Thyroid gland (tissue), 4 donors: ENCODE measurements at places on chromosomes 11 and 22. TPM values are rescaled to one million over a fixed set of nuclear protein-coding genes. Genes with fewer than 3 reads are reported as not detected.
A peak's percentile ranks its signal among the peaks of the same experiment; 100 is the strongest.

DNA sequence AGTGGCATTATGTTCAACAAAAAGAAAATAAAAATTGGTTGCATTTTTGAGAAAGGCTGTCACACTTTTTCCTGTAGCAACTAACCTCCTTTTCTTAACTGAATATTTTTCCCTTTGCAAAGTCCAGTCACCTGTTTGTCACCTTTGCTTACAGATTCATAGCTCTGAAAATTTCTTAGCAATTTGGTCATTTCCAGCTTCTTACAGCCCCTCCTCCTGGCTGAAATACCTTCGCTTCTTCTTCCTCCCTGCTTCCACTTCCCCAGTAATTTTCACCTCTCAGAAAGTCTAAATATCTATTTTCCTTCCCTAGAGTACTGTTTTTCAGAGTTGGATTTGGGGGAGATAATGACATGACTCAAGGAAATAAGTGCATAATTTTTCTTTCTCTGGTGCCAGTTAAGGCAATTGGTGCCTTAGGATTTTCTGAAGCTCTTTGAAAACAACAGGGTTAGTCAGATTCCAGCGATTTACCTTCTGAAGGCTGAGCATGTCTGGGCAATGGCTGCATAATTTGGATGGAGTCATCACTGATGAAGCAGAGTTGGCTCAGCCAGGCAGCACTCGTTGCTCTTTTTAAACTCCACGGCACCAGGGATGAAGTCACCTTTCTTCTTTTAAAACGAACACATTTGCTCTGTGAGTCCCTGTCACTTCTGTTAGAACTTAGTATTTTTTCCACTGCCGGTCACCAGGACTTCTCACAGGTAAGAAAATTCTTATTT is 62.1 kb upstream of the AMOTL1 start:
- no peaks in the 10 kb centered on the region for H3K36me3 ChIP-seq
- no peaks in the 10 kb centered on the region for H3K27me3 ChIP-seq
- H3K4me3 ChIP-seq, result no peak overlapping the region
- no peak overlapping the region for H3K27ac ChIP-seq
- DNase-seq, result no peak
- H3K4me1 ChIP-seq, result no peaks in the 10 kb centered on the region

Gene OR51B4
- not detected for total RNA-seq

Gene OR8A1
- total RNA-seq, result not detected

DNA sequence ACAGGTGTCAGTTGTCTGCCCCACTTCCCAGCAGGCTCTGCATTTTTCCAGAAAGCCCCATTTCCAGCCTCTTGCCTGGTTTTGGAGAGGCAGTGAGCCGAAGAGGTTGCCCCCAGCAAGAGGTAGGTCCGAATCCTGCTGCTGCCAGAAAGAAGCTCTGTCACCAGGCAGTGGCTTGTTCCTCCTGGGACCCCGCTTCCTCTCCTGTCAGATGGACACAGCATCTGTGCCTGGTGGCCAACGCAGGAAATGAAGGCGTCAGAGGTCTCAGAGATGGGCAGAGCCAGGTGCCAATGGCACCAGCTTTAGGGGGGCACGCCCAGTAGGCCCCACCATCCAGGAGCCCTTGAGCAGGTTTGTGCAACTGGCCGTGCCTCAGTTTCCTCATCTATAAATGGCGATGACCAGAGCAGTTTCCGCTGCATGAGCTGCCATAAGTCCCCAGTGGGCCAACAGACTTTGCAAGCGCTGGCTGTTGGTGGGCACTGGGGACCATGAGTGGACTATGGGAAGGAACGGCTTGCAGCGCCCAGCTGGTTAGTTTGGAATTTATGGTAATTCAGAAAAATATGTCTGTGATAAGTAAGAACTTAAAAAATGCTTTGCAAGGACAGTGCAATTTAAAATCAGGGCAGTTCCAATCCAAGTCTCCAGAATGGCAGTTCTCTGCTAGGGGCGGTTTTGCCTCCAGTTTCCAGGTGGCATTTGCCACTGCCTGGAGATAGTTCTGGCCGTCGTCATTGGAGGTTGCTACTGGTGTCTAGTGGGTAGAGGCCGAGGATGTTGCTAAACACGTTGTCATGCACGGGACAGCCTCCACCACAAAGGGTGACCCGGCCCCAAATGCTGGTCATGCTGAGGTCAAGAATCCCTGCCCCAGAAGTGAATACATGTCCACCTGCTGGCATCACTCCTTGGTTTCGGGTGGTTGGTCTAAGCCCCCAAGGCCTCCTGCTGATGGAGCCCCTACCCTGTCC is 2.3 kb upstream of the OSBPL5 start:
- H3K4me1 ChIP-seq, result peaks cover 17% of the 10 kb centered on the region
- H3K36me3 ChIP-seq, result no peaks in the 10 kb centered on the region
- H3K27ac ChIP-seq, result no peak overlapping the region
- DNase-seq, result no peak
- no peak overlapping the region for H3K4me3 ChIP-seq

DNA sequence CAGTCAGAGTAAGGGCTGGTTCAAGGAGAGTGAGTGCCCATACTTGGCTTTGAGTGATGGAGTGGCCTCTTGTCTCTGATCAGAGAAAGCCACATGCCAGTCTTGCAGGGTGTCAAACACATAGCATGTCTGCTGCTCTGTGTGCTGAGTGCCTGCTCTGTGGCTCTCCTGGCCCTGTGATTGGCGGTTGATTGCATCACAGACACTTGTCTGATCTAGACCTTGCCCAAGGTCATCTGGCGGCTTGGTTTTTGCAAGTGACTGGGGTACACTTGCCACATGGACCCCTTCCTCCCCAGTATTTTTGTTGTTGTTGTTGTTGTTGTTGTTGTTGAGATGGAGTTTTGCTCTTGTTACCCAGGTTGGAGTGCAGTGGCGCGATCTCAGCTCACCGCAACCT is 10.3 kb downstream of the OSBP2 start:
- no peak for DNase-seq
- H3K36me3 ChIP-seq, result no peaks in the 10 kb centered on the region
- H3K27me3 ChIP-seq, result no peaks in the 10 kb centered on the region
- H3K27ac ChIP-seq, result no peak overlapping the region
- H3K4me3 ChIP-seq, result no peak overlapping the region

DNA sequence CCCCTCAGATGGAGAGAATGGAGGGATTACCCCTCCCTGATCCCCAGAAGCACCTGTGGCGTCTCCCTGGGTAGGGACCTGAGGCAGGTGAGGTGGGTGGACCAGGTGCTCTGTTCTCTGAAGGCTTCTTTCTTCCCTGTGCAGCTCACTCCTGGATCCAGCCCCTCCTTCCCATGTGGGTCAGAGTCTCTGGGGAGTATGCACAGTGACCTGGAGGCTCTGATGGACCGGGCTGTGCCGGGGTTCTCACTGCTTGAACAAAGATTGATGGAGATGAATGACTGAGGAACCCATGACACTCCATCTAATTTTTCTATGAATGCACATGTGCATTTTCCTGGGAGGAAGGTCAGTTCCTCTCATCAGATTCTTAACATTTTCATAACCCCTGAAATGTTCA is 78.6 kb upstream of the SHANK2 start:
- no peak overlapping the region for H3K4me3 ChIP-seq
- no peaks in the 10 kb centered on the region for H3K36me3 ChIP-seq
- no peak overlapping the region for H3K27ac ChIP-seq
- no peaks in the 10 kb centered on the region for H3K27me3 ChIP-seq

- H3K4me1 ChIP-seq, result no peaks in the 10 kb centered on the region
- H3K27me3 ChIP-seq, result no peaks in the 10 kb centered on the region
Measured at GRCh38 chr11:123083623-123084029, 21.7 kb upstream of the HSPA8 start.

GRCh38 chr11:114846416-114846791 is 168.1 kb downstream of the NXPE2 start:
- peak; percentile 86 for DNase-seq
- H3K4me3 ChIP-seq, result no peak overlapping the region
- H3K27me3 ChIP-seq, result no peaks in the 10 kb centered on the region

DNA sequence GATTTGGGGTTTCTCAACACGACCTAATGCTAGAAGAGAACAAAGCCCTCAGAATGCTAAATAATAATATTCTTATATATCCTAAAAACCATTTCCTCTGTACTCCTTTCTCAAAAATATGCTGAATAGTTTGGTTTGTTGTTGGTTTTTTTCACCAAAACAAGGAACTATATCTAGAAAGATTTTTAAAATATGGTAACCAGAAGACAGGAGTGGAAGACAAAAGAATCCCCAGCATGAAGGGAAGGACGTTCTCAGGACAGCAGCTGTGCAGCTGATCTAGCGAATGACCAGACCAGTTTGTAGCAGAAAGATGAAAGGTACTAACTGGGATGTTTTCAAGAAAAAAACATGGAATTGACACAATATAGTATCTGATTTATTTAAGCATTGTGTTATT is 19.3 kb downstream of the FEZ1 start:
- no peaks in the 10 kb centered on the region for H3K36me3 ChIP-seq
- DNase-seq, result no peak
- H3K27me3 ChIP-seq, result no peaks in the 10 kb centered on the region
- H3K27ac ChIP-seq, result no peak overlapping the region

Gene RASSF10
- not detected for total RNA-seq

Gene RAG1
- 4.6 TPM for total RNA-seq

DNA sequence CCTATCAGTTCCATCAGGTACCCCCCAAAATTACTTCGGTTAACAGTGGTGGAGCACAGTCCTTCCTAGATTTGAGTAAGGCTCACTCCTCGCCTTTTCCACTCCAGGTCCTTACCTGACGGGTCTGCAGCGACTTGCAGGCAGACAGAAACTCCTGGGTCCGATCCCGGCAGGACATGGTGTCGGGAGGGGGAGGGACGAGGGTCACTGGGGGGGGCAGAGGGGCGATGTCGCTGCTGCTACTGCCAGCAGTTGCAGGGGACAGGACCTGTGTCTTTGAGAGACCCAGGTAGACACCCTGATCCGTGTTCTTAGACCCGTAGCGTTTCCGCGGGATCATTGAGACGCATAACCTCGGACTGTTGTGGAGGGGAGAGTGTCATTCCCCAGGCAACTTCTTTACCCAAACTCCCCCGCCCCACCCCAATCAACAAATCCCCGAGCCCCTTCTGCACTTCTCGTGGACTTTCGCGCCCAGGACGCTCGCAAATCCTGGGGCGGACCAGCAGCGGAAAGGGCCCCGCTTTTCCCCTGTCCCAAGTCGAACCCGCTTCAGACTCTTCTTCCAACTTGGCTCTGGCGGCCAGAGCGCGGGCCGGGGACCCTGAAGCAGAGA is 839 bp downstream of the STX5 start:
- no peaks in the 10 kb centered on the region for H3K27me3 ChIP-seq
- DNase-seq, result no peak
- H3K4me3 ChIP-seq, result peak overlapping the region; percentile 96
- peaks cover 17% of the 10 kb centered on the region for H3K4me1 ChIP-seq

Gene TMEM45B
- total RNA-seq, result 22.3 TPM

Gene MFRP
- not detected for total RNA-seq

Gene PRODH
- total RNA-seq, result 4.8 TPM

DNA sequence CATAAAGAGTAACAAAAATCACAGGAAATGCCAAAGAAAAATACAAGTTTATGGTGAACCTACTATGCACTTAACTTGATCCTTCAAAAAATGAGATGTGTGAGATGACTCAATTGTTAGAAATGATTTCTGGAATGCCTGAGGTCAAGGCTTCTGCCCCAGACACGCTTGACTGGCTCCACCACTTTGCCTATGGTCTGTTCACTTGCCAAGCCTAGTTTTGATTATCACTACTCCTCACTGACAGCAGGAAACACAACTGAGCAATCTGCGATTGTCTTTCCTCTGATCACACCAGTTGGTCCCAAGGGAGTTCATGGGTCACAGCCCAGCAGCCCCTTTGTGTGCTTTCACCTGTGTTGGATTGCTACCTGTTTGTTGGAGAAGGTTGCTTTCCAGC is 20.6 kb upstream of the PRDM10 start:
- peaks cover 4% of the 10 kb centered on the region for H3K4me1 ChIP-seq
- no peaks in the 10 kb centered on the region for H3K36me3 ChIP-seq
- peak overlapping the region; percentile 7 for H3K27ac ChIP-seq

DNA sequence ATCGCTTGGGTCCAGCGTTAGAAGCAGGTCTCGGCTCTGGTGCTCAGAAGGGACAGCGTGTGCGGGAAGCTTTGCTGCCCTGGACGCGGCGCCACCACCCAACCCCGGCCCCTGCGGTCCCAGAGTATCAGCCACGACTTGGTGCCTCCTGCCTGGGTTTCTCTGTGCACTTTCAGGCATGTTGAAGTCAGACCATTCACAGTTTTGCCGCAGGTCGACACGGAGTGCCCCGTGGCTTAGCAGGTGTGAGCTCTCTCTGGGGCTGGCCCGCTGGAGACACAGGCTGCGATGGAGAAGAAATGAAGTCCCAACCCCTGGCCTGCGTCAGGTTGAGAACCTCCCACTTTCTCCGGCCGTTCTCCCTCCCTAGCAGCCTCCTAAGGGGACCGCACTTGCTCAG is 494.5 kb downstream of the BRD1 start:
- DNase-seq, result no peak
- H3K27me3 ChIP-seq, result no peaks in the 10 kb centered on the region
- H3K36me3 ChIP-seq, result no peaks in the 10 kb centered on the region
- no peak overlapping the region for H3K27ac ChIP-seq

- H3K27me3 ChIP-seq, result no peaks in the 10 kb centered on the region
- H3K4me3 ChIP-seq, result no peak overlapping the region
- peak; percentile 65 for DNase-seq
- peak overlapping the region; percentile 84 for H3K27ac ChIP-seq
Measured at GRCh38 chr11:46675288-46675851, 25.0 kb downstream of the ARHGAP1 start.

Gene SULT4A1
- not detected for total RNA-seq

Gene DERL3
- 1.6 TPM for total RNA-seq

DNA sequence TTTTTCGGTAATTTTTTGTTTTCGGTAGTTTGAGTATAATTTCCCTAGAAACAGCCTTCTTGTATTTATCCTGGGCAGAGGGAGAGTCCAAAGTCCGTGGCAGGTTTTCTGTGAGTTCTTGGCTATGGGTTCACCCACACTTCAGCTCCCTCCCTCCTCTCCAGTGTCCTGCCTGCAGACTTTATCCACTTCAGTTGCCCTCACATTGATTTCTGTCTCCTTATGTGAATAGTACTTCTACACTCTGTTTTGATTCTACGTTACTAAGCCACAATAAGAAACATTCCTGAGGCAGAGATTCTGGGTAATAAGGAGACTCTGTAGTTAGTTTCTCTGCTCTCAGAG is 868.6 kb downstream of the METTL15 start:
- H3K27me3 ChIP-seq, result no peaks in the 10 kb centered on the region
- H3K4me3 ChIP-seq, result no peak overlapping the region
- H3K36me3 ChIP-seq, result no peaks in the 10 kb centered on the region
- peak; percentile 70 for DNase-seq
- peak overlapping the region; percentile 75 for H3K27ac ChIP-seq
- peaks cover 14% of the 10 kb centered on the region for H3K4me1 ChIP-seq

- no peaks in the 10 kb centered on the region for H3K27me3 ChIP-seq
- H3K27ac ChIP-seq, result peak overlapping the region; percentile 82
- peaks cover 5% of the 10 kb centered on the region for H3K4me1 ChIP-seq
- no peaks in the 10 kb centered on the region for H3K36me3 ChIP-seq
- peak overlapping the region; percentile 64 for H3K4me3 ChIP-seq
Measured at GRCh38 chr11:129894278-129895125, 876 bp downstream of the NFRKB start.

- no peak overlapping the region for H3K4me3 ChIP-seq
- DNase-seq, result peak; percentile 29
- H3K36me3 ChIP-seq, result no peaks in the 10 kb centered on the region
- H3K4me1 ChIP-seq, result peaks cover 15% of the 10 kb centered on the region
- H3K27me3 ChIP-seq, result no peaks in the 10 kb centered on the region
Measured at GRCh38 chr11:59102259-59102765, 4.7 kb upstream of the FAM111B start.
